SK-N-DZ (cell line): ENCODE measurements at places on chromosomes 1 and 21.
A peak's percentile ranks its signal among the peaks of the same experiment; 100 is the strongest.

DNA sequence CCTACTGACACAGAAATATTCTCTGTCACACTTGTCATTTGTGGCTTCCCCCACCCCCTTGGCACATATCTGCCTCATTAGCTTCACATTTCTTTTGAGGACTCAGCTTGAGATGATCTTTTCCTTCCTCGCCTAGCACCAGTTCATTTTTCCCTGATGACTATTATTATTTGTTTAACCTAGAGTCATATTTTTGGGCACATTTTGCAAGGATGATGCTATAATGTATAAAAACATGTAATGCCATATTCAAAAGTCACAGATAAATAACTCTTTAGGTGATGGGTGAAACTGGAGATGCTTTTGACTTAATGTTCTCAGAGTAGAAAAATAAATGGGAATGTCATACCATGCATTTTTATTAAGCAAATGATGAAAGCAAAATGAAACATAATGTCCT, 202.7 kb downstream of the BACH1 start:
- DNase-seq: no peak

GRCh38 chr1:18018366-18018765, 89.2 kb upstream of the IGSF21 start:
- no peak for DNase-seq

- no peak for DNase-seq
Observed at GRCh38 chr1:93810316-93810715, 68.7 kb downstream of the DNTTIP2 start.

DNA sequence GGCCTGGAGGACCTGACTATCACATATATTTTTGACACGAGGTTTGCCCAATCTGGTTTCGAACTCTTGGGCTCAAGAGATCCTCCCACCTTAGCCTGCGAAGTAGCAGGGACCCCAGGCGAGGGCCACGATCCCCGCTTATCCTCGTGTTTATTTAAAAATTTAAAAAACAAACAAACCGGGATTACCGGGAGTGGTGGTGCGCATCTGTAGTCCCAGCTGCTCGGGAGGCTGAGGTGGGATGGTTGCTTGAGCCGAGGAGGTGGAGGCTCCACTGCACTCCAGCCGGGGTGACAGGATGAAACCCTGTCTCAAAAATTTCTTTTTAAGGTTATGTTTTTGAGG, 452 bp upstream of the EXOSC10 start:
- DNase-seq: no peak

- DNase-seq: no peak
Observed at GRCh38 chr1:89023026-89023425, 360 bp upstream of the GBP3 start.

GRCh38 chr1:27341525-27342252, at the start of gene SYTL1:
TSS of gene SYTL1 (plus strand) at chr1:27342022. CDS start at chr1:27345335, 3,313 bp downstream.
- DNase-seq: peak; percentile 38

- no peak for DNase-seq
Observed at GRCh38 chr1:205344066-205344928, 12.4 kb downstream of the KLHDC8A start.

DNA sequence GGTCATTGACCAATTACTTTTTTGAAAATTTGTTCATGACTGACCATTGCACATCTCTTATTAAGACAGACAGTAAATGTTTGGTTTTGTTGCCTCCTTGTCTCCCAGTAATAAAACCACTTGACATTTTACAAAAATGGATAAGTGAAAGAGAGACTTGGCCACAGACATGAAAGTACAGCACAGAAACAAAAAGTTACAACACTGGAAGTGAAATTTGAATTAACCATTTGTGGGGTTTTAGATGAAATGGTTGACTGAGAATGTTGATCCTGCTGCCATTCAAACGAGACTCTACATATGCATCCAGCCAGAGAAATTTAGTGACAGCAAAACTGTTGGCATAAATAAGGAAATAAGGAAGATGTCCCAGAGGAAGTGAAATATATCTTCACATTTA, 79.3 kb upstream of the B3GALT2 start:
- no peak for DNase-seq

- DNase-seq: no peak
Observed at GRCh38 chr21:35563885-35564451, 496.4 kb downstream of the SETD4 start.

DNA sequence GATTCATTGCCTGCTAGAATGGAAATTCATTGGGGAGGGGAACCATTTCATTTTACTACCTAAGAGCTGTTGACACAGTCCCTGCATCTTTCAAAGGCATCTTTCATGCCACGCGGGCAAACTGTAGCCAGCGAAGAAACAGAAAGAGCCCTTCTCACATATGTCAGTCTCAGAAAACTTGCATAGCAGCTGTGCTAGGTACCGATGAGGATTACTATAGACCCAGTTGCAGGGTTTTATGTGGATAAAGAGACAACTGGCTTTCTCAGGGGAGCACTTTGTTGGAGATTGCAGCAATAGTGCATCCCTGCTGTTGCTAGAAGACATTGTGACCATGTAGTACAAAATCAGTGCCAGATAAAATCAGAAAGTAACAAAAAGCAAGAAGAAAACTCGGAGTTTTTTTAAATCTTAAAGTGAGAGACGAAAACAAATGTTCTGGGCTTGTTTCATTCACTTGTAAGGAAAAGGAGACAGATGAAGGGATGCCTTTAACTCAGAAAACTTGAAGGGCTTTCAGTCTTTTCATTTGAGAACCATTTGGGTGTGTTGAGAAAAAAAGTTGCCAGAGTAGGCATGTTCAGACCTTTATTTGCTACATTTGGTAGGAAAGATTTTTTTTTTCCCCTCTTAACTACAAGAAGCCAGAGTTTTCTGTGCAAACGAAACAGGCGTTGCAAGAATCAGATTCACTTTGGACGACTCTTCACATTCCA, 804.1 kb downstream of the USP25 start:
- no peak for DNase-seq

DNA sequence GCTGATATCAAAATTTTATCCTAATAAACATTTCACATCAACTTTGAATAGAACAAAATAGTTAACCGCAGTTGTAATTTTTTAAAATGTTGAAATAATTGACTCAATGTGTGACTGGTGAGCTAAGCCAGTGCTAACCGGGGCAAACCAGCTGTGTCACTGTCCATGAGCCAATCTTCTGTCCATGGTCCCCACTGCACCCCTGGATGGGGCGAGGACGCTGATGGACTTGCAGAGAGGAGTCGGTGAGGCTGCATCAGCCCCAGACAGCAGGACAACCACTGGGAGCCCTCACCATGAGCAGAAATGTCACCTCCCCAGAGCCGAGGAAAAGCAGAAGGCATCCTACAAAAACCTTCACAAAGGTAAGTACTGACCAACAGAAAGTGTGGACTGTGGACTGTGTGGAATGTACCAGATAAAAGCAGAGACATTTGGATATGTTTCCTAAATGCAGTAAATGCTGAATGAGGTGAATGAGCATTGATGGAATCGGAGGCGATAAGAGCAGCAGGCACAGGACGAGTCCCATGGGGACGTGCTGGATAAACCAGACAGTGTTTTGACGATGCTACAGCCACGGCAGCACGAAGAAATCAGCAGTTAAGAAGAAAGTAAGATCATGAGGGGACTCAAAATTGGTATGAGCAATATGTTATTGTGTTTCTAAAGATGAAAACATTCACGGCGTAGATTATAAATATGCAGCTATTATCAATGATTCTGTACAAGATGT, 115.0 kb upstream of the BACE2 start:
- peak; percentile 50 for DNase-seq

DNA sequence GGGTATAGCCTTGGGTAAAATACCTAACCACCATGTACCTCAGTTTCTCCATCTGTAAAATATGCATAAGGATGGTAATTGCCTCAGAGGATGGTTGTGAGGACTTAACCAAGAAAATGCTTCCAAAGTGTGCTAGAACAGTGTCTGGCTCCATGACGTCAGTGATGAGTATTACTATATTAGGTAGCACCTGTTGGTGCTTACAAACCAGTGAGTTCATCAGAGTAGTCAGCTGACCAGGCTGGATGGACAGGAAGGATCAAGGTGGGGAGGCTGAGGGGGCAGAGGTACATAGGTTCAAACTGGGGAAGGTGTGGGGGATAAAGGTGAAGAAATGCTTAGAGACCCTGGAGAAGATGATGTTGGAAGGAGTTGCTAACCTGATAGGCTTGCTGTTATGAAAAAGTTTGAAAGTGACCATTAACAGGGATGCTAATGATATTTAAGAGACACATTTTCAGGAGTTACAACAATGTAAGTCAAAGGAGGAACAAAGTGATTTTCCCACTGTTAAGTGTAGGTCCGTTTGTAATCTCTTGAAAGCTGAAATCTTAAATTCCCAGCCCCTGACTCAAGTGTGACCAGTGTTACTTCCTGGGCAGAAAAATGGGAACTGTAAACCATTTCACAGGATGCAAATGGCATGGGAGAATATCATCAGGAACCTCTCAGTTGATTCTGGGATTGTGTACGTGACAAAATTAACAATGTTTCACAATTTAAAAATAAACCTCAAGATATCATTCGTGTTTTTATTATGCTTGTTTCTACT, 4.4 kb downstream of the NTPCR start:
- no peak for DNase-seq

DNA sequence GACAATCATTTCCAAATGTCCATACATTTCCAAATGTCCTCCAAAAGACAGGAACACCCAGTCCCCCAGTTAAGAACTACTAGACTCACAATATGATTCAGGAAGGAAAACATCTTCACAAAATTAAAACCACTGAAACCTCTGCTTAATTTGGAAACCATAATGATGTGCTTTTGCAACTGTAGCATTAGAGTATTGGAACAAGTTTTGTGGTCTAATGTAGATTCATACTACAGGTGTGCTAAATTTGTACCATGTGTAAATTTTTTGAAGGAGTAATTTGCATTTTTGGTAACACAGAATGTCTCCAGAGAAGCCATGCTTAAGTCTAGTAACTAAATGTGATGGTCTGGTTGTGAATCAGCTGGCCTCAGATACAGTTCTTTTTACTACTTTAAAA, 129.6 kb downstream of the DPYD start:
- DNase-seq: no peak

DNA sequence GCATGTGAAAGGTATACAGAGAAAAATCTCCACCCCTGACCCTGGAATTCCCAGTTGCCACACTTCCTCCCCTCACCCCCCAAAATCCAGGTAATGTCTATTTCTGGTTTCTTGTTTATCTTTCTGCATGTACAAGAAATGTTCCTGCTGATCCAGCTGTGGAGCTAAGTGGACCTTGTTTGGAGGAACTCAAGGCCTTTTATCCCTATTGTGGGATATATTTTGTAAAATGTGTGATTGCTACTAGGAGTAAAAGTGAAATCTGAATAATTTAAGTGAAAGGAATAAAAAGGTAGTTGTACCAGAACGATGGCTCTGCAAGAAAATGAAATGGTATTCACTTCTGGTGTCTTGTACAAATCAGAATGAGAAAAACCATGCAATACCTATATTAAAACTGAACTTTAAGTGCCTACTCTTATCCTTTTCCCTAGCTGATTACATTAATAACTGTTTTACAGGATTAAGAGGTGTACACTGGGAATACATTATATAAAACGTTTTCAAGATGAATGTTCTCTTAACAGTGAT, 3.0 kb downstream of the SPEN start:
- no peak for DNase-seq

- no peak for DNase-seq
Observed at GRCh38 chr1:58804853-58805565, 21.2 kb upstream of the JUN start.

DNA sequence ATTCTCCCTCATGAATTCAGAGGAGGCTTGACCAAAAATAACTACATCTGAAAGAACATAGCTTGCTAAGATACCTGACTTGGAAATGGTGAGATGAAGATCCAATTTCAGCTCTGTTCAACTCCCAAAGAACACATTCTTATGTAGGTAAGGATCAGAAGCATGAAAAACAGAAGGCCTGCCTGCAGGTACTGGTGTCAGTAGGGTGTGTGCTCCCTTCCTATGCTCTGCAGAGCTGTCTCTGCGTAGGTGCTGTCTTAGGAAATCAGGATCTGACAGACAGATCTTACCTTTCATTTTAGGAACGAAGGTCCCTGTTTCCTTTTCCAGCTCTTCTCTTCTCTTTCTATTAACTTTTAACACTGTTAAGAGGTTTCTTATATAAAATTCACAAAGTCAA, 5.6 kb upstream of the OR6K2 start:
- DNase-seq: no peak

GRCh38 chr1:91091812-91092211, 70.0 kb upstream of the ZNF644 start:
- DNase-seq: no peak

GRCh38 chr1:152148051-152148450, 11.0 kb downstream of the RPTN start:
- no peak for DNase-seq

- DNase-seq: peak; percentile 34
Observed at GRCh38 chr1:244054924-244055263, 3.8 kb downstream of the ZBTB18 start.

DNA sequence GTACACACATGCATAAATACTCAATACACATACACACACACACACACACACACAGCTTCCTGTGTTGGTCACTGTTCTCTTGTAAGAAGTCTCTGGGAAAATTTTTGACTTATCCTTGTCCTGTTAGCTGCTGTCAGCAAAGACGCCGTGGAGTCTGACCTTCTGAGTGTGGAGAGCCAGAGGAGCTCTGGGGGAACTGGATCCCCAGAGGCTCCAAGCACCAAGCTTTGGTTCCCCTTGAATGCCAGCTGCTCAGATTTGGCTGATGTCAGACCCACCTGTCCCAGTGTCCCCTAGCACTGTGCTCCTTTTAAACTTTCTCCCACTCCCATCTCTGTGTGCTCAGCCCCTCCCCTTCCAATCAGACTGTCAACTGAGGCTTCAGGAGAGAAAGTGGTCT, 319.1 kb downstream of the CAMTA1 start:
- DNase-seq: no peak

DNA sequence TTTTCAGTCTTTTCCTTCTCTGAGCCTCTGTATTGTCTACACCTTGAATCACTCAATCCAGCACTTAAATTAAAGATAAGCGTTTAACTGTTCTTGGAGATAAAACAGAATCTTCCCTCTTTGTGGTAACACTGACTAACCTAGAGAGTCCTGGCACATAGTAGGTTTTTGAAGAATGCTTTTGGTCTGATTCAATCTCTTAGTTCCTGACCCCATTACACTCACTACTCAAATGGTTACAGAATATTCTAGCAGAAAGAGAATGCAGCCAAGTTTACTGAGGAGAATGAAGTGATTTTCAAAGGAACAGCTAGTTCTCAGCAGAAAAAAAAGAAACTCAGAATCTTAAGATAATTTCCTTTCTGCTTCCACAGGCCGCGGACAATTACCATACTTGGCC, 309.2 kb upstream of the PRMT6 start:
- DNase-seq: no peak

DNA sequence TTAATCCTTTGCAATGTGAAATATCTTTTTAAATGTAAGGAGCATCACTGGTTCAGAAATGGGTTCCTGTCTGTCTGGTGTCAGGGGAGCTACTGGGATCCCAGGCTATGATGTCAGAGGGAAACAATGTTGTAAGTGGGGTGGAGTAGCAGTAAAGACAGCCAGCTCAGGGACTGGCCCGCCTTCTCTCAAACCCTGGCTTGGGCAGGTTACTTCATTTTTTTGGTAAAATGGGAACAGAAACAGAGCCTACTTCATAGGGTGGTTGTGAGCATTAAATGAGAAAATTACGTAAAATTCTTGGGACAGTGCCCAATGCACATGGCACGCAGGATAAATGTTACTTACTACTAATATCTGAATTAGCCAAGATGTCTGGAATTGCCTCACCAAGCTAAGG, 30.7 kb upstream of the IL20 start:
- no peak for DNase-seq
